Stimulated activated CD4-positive, alpha-beta T cell treated with anti-CD3 and anti-CD28 coated beads, TNF-alpha, amount 100 ng/mL, for 48 hours (primary cell): ENCODE measurements at places on chromosomes 3 and 15.

DNA sequence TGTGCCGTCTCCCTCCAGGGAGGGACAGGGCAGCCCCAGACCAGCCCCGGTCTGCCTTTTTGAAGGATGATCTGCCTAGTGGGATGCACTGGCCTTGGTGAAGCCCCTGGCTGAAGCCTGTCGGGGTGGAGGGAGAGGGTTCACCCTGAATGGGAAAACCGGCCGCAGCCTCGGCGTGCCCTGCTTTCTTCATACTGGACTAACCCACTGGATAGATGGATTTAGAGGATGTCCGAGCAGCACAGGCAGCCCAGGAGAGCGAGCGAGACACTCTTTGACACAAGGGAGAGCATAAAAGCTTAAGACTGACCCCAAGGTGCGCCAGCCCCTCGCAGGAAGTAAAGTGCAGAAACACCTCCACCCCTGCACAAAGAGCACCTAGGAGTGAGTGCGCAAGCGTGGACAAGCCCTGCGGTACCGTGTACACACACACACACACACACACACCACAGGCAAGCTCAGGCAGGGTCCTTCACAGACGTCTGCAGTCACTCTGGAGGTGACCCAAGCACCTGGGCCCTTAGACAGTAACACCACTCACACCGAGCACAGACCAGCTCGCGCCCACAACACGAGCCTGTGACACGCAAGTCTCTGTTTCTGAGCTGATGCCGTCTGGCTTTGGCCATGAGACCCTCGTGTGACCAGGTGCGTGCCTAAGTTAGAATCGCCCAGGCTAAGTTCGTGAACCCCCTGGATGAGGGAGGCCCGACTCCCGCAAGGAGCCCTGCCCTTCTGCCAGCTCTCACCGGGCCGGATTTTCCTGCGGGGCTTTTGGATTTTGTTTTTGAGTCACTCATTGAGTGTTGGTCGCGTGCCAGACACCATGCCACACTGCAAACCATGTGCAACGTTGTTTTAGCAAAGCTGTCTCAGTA, 11.3 kb downstream of the SEMA4B start:
- DNase-seq, result no peak

DNA sequence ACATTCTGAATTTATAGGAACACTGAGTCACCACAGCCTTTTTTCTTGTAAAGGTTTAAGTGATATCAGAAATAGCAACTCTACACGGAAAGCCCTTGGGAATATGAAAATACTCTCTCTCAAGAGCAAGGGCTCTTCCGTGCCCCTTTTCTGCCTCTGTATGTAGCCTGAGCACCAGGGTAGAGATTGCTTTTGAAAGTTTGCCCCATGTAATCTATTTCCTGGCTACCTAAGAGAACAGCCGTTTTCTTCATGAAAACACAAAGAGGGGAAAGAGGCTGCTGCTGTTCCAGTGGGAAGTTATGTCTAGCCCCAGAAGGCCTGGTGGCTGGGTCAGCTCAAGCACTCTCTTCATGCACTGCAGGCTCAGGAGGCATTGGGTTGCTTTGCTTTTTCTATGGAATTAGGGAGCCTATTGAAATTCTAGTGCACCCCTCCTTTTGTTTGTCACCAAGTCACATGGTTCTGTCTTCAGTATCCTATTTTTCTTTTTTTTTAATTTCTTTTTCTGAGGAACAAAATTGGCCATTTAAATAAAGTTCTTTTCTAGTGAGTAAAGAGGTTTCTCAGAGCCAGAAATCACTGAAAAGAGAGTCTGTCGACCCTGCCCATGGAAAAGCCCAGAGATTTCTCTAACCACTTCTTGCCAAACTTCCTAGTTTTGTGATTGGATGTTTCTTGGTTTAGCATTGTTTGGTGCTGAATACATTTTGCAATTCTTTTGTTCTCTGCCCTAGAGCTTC, 39.5 kb downstream of the TIGIT start:
- DNase-seq, result no peak

DNA sequence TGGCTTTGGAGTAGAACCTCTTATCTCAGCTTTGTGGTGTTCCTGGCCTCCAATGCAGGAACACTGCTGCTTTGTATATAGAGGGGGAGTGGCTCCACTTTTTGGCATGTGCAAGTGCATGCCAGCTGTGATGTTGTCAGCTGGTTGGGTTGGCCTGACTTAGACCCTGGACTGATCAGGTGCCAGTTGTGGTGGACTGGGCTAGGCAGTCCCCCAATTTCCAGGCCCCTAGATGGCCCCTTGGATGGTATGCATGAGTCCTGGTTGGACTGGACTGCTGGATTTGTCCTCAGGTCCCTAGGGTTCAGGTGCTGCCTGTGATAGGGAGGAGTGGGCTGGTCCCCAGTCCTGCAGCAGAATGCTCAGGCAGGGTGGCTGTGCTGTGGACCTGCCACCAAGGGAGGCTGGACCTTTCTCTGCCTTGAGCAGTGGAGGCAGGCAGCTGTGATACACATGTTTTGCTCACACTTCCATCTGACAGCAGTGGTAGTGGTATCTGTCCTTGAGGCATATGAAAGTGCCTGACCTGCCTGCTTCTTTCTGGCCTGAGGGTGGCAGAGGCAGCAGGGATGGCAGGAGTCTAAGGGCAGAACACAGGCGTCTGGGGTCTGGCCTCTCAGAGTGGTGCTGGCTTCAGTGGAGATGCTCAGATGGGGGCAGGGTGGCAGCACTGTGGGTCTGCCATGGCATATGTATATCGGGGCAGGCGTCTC, 74.8 kb downstream of the STXBP5L start:
- DNase-seq, result no peak

DNA sequence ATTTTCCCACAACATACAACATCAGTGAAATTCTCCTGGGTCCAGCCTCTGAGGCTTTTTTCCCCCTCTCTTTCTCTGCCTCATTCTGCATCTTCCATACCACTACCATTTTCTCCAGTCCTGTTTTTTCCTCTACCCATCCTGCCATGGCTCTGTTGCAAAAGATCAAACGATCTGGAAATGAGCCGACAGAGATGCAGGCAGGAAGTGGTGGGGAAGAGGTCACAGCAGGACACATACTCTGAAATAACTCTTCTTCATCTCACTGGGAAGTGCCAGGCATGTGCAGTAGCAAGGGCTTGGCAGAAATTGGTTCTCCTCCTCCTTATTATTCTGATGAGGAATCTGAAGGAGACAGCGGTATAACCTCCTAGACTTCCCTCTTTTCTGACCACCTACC, 114.3 kb downstream of the CORO2B start:
- DNase-seq, result no peak

- no peak for DNase-seq
Observed at GRCh38 chr3:118809696-118810498, 224.7 kb downstream of the IGSF11 start.

DNA sequence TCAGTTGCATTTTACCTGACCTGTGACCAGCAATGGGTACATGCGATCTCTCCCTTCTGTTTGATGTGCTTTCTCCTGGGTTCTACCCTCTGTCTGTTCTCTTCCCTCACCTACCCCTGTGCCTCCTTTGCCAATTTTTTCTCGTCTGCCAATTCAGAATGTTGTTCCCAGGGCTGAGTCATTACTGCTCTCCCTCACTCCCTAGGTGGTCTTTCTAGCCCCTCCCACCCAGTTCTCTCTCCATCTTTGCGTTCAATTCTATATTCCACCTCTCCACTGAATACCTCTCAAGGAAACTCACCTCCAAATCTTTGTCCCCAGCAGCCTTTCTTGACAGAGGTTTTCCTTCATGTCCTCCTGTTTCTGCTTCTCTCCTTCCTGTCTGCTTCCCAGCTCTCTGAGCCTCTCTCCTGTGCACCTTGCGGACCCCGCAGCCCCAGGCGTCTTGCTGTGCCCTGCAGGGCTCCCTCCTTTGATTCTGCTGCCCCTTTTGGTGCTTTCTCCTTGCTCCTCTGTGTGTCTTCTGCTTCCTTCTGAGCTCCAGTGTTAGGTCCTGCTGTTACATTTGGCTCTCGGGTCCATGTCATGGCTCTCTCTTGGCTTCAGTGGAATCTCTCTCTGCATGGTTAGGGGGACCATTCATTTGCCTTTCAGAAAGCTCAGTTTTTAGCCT, 398.2 kb upstream of the TPM1 start:
- no peak for DNase-seq

GRCh38 chr3:69058947-69059224, 6.8 kb upstream of the TMF1 start:
- no peak for DNase-seq

GRCh38 chr3:167469381-167469780, 4.5 kb downstream of the SERPINI2 start:
- DNase-seq, result no peak

DNA sequence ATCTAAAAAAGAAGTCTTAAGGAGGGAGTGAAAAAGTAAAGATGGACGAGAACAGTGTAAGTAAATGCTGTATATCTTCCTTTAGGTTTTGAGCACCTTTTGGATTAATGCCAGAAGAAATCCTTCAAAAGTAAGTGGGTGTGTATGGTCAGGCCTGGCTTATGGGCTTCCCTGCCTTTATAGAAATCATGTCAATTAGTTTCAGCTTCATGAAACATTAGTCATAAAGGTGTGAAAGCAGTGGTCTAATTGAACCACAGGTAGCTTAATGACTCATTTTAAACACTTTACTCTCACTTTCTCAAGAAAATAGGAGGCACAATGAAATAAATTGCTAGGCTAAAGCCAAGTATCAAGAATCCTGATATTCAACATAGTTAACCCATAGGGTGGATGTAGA, 467.4 kb upstream of the DPPA4 start:
- no peak for DNase-seq

- DNase-seq, result no peak
Observed at GRCh38 chr3:90032980-90033641, 925.7 kb downstream of the EPHA3 start.

DNA sequence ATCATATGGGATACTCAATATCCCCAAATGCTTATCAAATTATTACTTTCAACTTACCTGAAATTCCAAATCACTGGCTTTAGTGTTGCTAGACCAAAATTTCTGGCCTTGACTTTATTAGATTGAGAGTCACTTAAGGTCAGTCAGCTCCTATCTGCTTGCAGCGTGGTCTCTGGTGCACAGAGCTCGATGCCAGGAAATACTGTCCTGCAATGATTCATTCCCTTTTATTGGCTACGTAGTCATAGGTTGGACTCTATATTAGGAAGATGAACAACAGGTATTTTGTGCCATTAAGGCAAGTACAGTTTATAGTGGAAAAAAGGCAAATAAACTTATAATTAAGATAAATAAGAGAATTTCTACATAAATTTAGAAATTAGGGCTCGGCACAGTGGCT, 378.6 kb upstream of the MCTP2 start:
- DNase-seq, result no peak

GRCh38 chr3:114879059-114880031, 267.7 kb downstream of the ZBTB20 start:
- no peak for DNase-seq

DNA sequence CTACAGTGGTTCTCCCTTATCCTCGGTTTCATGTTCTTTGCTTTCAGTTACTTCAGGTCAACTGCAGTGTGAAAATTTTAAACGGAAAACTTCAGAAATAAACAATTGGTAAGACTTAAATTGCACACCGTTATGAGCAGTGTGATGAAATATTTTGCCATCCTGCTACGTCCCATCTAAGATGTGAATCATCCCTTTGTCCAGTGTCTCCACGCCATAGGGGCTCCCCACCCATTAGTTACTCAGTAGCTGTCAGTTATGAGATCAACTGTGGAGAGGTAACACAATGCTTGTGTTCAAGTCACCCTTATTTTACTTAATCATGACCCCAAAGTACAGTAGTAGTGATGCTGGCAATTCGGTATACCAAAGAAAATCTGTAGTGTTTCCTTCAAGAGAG, 47.4 kb downstream of the TJP1 start:
- DNase-seq, result no peak

GRCh38 chr3:23624305-23624704, 181.4 kb upstream of the UBE2E1 start:
- no peak for DNase-seq
